ENCODE measurements at places on chromosomes 6 and 20.

DNA sequence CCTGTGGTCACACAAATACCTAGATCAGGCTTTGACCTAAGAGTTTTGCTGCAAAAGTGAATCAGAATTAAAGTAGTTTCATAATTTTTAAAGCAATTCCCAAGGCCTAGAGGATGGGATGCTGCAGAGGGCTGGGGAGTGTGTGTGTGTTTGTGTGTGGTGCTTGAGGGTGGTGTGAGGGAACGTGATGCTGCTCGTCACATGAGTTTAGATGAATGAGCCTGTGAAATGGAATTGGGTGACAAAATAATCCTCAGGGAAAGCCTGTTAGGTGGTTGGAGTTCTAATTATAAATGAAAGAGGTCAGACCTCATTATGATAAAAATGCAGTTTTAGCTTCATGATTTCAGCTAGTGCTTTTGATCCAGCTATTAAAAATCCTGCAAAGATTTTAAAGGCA lies 87.5 kb upstream of the TMEM170B start:
- no peak for DNase-seq

DNA sequence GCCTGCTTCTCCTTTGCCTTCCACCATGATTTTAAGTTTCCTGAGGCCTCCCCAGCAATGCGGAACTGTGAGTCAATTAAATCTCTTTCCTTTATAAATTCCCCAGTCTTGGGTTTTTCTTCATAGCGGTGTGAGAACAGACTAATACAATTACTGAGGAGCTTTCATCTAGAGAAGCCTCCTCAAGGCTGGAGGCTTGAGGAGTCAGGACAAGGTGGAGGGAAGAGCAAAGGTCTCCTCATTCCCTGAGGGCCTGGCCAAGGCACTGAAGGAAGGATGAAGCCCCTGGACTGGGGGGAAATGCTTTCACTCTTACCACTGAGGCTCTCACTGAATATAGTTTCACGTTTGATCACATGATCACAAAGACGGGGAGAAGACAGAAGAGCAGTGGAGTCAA lies 118.2 kb downstream of the MAN1A1 start:
- DNase-seq: no peak

DNA sequence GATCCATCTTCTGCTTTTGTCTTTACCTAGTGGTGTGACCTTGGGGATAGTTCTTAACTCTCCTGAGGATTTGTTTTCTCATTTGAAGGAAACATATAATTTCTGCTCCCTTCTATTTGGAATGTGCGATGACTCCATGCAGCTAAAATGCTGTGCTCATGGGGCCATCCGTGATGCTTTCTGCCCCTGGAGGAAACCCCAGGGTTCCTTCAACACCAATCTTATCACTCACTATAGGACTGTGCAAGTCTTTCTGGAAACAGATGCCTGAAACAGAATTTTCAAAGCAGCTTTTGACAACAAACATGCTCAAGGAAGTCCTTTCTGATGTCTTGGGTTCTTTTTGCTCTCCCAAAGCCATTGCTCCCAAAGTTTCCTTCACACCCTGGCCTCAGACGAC lies 128.8 kb upstream of the GGTLC1 start:
- DNase-seq: no peak

GRCh38 chr6:163965426-163966348 lies 551.2 kb downstream of the QKI start:
- peak; percentile 4 for DNase-seq

GRCh38 chr20:6993511-6993910 lies 226.0 kb downstream of the BMP2 start:
- no peak for DNase-seq

DNA sequence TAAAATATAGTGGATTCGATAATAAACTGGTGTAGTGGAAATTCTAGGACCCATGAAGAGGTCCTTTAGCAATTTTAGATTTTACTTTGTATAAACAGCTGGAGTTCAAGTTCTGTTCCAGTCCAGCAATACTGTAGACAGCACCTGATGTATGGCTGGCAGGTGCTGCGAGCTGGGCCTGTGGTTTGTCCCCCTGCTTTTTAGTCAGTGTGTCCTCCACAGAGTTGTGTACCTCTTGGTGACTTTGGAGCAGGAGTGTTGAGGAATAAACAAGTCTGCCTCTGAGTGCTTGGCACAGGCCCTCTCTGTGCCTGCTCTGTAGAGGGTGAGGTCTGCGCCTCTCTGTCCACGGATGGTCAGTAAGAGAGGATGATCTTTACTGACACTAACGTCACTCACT lies 13.8 kb downstream of the STX16 start:
- DNase-seq: no peak

DNA sequence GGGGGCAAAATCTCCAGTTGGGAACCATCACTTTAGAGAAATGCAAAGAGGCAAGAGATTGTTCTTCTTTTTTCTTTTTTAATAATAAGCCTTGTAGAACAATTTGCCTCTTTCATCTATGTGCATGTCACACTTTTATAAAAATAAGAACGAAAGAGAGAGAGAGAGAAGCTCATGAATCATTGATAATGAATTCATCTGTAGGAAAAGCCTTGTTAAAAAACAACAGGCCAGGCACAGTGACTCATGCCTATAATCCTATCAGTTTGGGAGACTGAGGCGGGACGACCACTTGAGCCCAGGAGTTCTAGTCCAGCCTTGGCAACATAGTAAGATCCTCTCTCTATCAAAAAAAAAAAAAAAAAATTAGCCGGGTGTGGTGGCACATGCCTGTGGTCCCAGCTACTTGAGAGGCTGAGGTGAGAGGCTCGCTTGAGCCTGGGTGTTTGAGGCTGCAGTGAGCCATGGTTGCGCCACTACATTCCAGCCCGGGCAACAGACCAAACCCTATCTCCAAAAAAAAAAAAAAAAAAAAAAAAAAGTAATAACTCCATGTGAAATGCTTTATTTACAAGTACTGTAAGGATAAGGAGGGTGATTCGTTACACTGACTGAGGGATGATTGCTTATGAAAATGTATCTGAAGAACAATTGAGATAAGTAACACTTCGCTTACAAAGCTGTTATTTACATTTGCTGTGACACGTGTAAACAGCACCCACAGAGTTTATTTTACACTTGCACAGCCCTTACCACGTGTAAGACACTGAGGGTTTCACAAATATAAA lies 6.0 kb downstream of the CCN5 start:
- no peak for DNase-seq

- DNase-seq: no peak
Observed at GRCh38 chr20:45758096-45758495, 33.6 kb downstream of the WFDC3 start.

- no peak for DNase-seq
Observed at GRCh38 chr6:18044108-18044783, 56.8 kb upstream of the KIF13A start.

- no peak for DNase-seq
Observed at GRCh38 chr20:3825526-3825925, 5.2 kb downstream of the AP5S1 start.

GRCh38 chr6:97668716-97669115 lies 385.7 kb upstream of the MMS22L start:
- no peak for DNase-seq

GRCh38 chr6:142378138-142378875 lies 76.5 kb downstream of the ADGRG6 start:
- peak; percentile 10 for DNase-seq

GRCh38 chr20:59661153-59661552 lies 56.8 kb downstream of the PHACTR3 start:
- no peak for DNase-seq

GRCh38 chr6:16434885-16435284 lies 196.5 kb downstream of the GMPR start:
- no peak for DNase-seq

- no peak for DNase-seq
Observed at GRCh38 chr6:135179920-135180541, 1.1 kb upstream of the MYB start.

GRCh38 chr20:46127396-46128010 lies 9.4 kb downstream of the CD40 start:
- no peak for DNase-seq

- peak; percentile 28 for DNase-seq
Observed at GRCh38 chr6:130322673-130323268, 43.0 kb upstream of the TMEM200A start.

- no peak for DNase-seq
Observed at GRCh38 chr6:142942805-142943227, 2.2 kb downstream of the HIVEP2 start.

GRCh38 chr6:76831299-76831698 lies 632.0 kb downstream of the HTR1B start:
- no peak for DNase-seq

GRCh38 chr6:16712255-16712930 lies 48.9 kb downstream of the ATXN1 start:
- no peak for DNase-seq

- DNase-seq: no peak
Observed at GRCh38 chr20:53608456-53609452, 15.1 kb upstream of the ZNF217 start.

DNA sequence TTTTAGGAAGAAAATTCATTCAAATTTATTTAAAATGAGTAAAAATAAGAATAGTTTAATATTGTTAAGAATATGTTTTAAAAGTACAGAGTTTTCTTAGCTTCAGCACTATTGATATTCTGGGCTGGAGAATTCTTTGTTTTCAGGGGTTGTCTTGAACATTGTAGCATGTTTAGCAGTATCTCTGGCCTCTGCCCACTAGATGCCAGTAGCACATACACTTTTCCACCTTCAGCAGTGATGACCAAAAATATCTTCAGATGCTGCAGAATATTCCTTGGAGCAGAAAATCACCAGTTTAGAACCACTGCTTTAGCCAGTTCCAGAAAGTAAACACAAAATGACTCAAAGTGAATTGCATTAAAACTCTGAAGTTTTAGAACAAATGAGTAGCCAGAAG lies 19.4 kb upstream of the SDHAF4 start:
- DNase-seq: no peak

- no peak for DNase-seq
Observed at GRCh38 chr6:149254253-149254652, 63.3 kb upstream of the TAB2 start.

- no peak for DNase-seq
Observed at GRCh38 chr20:10758446-10758845, 84.6 kb upstream of the JAG1 start.

- no peak for DNase-seq
Observed at GRCh38 chr6:40112350-40112749, 178.1 kb upstream of the MOCS1 start.

DNA sequence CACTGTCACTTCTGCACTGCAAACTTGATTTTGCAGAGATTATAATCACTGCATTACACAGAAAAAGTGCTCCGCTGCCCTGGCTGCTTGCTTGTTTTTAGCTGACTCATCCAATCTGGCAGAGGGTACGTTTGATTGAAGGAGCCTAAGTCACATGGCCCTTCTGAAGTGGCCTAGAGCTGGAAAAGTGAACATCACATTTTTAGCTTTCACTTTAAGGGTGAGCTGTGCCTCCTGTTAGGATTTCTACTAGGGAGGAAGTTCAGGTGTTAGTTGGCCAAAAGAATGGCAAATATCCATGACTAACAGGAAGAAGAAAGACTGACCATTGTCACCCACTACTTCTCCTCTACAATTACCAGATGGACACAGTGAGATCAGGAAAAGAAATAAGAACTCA lies 889.1 kb upstream of the MAP3K7 start:
- no peak for DNase-seq

GRCh38 chr6:20583444-20583800 lies 49.2 kb downstream of the CDKAL1 start:
- DNase-seq: peak; percentile 51

DNA sequence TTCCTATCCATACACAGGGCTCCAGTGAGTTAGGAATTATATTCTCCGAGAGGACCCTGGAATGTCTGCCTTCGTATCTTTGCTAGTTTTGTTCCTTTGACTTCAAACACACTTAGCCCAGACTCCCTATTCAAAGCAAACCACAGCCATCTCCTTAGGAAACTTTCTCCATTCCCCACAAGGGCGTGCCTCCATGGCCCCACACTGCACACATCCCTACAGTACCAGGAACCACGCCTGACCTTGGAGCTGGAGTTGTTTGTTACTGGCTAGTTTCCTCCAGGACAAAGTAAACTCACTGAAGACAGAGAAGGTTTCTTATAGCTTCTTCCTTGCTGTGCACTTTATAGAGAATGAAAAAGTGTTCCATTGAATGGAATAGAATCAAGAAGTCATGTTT lies 412.8 kb upstream of the AGPAT4 start:
- DNase-seq: no peak

DNA sequence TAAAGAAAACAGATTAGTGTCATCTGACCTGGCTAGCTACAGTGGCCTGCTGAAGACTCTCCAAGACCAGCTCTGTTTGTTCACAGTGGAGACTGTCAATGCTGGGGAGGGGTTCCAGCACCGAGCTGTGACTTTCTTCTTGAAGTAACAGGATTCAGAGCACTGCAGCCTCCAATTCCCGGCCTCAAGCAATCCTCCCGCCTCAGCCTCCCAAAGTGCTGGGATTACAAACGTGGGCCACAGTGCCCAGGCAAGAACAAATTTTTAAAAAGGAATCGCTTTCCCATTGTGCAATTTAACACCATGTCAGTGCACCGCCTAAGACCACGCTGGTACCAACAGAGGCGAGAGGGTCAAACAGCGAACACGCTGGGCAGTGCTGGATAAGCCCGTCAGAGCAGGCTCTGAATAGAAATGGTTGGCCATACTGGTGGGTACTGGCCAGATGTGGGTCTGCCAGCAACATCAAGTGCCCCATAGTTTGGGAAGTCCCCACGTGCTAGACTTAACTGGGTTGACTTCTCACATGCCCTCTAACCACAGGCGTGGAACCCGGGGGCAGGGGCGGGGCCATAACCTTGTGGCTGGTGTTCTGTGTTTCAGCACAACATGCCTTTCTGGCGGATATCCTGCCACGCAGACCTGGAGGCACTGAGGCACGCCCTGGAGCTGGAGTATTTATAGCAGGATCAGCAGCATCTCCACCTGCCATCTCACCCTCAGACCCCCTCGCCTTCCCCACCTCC lies 168.9 kb downstream of the ZMYND8 start:
- DNase-seq: no peak

DNA sequence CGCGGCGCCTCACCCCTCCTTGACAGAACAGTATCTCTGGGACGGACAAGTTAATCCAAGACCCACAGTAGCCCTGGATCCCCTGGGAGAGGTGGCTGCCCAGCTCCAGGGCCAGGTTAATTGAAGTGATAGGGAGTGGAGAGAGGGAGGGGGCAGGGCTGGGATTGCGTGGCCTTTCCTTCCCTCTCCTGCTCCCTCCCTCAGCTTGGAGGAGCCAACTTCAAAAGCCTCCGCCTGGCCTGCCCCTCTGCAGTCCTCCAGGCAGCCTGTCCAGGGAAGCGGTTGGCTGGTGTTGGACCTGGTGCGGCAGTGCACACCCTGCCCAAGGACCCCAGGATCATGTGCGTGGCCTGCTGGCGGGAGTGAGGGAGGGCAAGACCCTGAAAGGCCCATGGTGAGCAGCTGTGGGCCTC lies at the start of gene C20orf204:
TSS of gene C20orf204 (plus strand) at position 250 of the 413 bp plus-strand sequence. CDS start at position 392, 142 bp downstream.
- DNase-seq: no peak

GRCh38 chr6:53615633-53616449 lies 49.7 kb downstream of the KLHL31 start:
- DNase-seq: no peak

GRCh38 chr20:32337937-32338661 lies 20.0 kb upstream of the ASXL1 start:
- DNase-seq: no peak

Data from COR-L47 (cell line).